Heart right ventricle (tissue), 16 donors: ENCODE measurements at places on chromosomes 13 and 19. TPM values are rescaled to one million over a fixed set of nuclear protein-coding genes. Genes with fewer than 3 reads are reported as not detected.

GRCh38 chr13:38872693-38873092 is 117.9 kb downstream of the STOML3 start:
- H3K36me3 ChIP-seq = no peaks in the 10 kb centered on the region
- H3K4me1 ChIP-seq = no peaks in the 10 kb centered on the region
- no peak overlapping the region for H3K4me3 ChIP-seq
- no peak overlapping the region for H3K27ac ChIP-seq
- H3K27me3 ChIP-seq = no peaks in the 10 kb centered on the region

GRCh38 chr13:52810526-52810925 is 37.9 kb downstream of the PCDH8 start:
- H3K27me3 ChIP-seq = peaks cover 4% of the 10 kb centered on the region
- H3K4me1 ChIP-seq = peaks cover 9% of the 10 kb centered on the region
- H3K4me3 ChIP-seq = no peak overlapping the region
- H3K36me3 ChIP-seq = no peaks in the 10 kb centered on the region
- DNase-seq = no peak

DNA sequence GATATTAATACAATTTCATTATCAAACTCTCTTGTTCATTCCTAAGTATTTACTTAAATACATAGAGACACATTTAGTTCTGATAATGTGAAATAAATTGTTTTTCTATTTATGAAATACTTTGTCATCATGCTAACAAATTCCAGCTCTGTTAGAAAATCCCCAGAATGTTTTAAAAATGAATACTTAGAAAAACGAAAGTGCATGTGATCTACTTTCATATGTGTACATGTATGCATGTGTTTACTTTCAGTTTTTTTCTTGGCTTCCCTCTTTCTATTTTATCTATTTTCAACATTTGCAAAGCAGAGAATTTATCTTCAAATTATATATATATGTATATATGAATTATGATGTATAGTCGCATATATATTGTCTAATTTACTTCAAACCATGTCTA is 1110.0 kb upstream of the PCDH20 start:
- no peaks in the 10 kb centered on the region for H3K36me3 ChIP-seq
- no peak overlapping the region for H3K27ac ChIP-seq
- no peak overlapping the region for H3K4me3 ChIP-seq
- no peaks in the 10 kb centered on the region for H3K27me3 ChIP-seq
- H3K4me1 ChIP-seq = no peaks in the 10 kb centered on the region
- DNase-seq = no peak

DNA sequence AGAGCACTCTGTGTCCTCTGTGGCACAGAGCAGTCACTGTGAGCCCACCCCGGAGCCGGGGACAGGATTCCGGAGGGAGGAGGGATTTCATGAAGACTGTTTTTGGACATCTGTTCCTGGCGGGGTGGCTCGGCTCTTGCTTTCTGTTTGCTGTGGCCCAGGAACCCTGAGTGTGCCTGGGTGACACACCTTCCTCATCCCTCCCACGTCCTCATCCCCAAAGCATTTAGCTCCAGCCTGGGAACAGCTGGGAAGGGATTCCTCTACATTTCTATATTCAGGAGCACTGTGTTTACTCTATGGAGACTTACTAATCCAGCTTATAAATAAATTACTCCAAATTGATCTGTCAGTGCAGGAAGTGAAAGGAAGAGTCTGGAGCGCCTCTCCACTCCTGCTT is 97.8 kb upstream of the UBL3 start:
- H3K27ac ChIP-seq = no peak overlapping the region
- no peak overlapping the region for H3K4me3 ChIP-seq
- no peak for DNase-seq
- no peaks in the 10 kb centered on the region for H3K36me3 ChIP-seq

DNA sequence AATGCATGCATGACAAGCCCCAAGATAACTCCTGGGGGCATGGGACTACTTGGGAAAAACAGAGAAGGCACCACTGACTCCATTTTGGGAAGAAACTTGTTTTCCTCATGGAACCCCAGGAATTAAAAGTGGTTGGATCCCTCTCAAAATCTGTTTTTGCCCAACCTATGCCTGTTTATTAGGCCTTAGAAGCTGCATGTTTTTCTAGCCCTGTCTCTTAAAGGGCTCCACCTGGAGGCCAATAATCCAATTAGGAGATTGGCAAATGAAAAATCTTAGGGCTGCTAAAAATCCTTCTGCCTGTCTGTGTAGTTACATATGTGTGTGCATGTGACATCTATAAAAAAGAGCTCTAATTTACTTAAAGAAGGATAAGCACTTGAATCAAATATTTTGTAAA is 26.9 kb downstream of the MED4 start:
- H3K36me3 ChIP-seq = no peaks in the 10 kb centered on the region
- H3K27ac ChIP-seq = no peak overlapping the region
- no peak for DNase-seq
- no peak overlapping the region for H3K4me3 ChIP-seq

DNA sequence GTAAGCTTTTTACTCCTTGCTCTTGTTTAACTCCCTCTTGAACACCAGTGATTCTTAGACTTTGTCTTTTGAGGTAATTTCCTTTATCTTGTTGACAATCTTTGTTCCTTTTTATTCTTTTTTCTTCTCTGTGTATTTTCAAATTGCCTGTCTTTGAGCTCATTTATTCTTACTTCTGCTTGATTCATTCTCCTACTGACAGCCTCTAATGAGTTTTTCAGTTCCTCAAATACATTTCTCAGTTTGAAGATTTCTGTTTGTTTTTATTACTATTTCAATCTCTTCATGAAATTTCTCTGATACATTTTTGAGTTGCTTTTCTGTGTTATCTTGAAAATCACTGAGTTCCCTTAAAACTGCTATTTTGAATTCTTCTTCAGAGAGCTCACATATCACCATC is 154.1 kb downstream of the ATP8A2 start:
- H3K4me1 ChIP-seq = no peaks in the 10 kb centered on the region
- H3K27me3 ChIP-seq = peaks cover 1% of the 10 kb centered on the region
- no peaks in the 10 kb centered on the region for H3K36me3 ChIP-seq
- no peak overlapping the region for H3K4me3 ChIP-seq
- no peak for DNase-seq

DNA sequence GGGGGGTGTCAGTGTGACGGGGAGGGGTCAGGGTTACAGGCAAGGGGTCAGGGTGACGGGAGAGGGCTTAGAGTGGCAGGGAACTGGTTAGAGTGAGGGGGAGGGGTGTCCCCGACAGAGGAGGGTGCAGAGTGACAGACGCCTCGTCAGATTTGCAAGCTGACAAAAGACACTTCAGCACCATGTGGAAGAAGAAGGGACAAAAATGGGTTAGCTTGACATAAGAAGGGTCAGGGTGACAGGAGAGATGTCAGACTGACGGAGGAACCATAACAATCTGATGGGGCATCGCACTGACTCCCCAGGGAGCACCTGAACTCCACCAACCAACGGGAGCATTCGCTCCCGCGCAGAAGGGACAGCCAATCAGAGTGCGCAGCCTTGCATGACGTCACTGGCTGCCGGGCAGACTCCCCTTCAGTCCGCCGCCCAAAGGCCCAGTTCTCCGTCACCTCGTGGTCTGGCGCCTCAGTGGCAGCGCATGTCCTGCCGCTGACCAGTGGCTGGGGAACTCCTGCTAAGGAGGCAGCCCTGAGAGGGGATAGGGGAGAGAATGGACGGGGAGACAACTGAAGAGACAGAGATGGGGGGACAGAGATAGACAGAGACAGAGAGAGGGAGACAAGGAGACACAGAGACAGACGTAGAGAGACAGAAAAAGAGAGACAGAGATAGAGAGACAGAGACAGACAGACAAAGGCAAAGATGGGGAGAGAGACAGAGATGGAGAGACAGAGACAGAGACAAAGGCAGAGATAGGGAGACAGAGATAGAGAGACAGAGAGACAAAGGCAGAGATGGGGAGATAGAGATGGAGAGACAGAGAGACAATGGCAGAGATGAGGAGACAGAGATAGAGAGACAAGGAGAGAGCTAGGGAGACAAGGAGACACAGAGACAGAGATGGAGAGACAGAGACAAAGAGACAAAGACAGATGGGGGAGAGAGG is 30.2 kb downstream of the C19orf81 start:
- no peak overlapping the region for H3K4me3 ChIP-seq
- H3K36me3 ChIP-seq = no peaks in the 10 kb centered on the region
- H3K27me3 ChIP-seq = peaks cover 26% of the 10 kb centered on the region
- DNase-seq = peak; percentile 80
- peaks cover 7% of the 10 kb centered on the region for H3K4me1 ChIP-seq
- H3K27ac ChIP-seq = no peak overlapping the region

- H3K27ac ChIP-seq = no peak overlapping the region
- no peaks in the 10 kb centered on the region for H3K4me1 ChIP-seq
- H3K36me3 ChIP-seq = no peaks in the 10 kb centered on the region
- no peak for DNase-seq
These were observed 499.4 kb upstream of the ARGLU1 start for GRCh38 chr13:107067381-107067780.

- no peaks in the 10 kb centered on the region for H3K27me3 ChIP-seq
- H3K4me3 ChIP-seq = peak overlapping the region; percentile 78
- peaks cover 26% of the 10 kb centered on the region for H3K4me1 ChIP-seq
These were observed 694 bp downstream of the CLN5 start for GRCh38 chr13:76992548-76993001.

DNA sequence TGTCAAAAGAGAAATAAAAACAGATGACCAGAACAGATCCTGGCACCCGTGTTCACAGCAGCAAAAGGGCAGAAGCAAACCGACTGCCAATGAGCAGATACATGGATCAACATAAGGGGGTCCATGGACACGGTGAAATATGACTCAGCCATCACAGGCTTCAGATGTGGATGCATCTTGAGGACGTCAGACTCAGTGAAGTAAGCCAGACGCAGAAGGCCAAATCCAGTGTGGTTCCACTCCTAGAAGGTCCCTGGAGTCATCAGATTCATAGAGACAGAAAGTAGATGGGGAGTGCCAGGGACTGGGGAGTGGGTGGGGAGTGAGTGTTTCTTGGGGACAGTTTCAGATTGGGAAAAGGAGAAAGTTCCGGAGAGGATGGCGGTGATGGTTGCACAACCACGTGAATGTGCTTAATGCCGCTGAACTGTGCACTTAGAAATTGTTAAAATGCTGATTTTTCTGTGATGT is 28.8 kb upstream of the SEMA6B start:
- H3K27ac ChIP-seq = no peak overlapping the region
- H3K36me3 ChIP-seq = no peaks in the 10 kb centered on the region
- H3K4me1 ChIP-seq = peaks cover 14% of the 10 kb centered on the region
- peaks cover 26% of the 10 kb centered on the region for H3K27me3 ChIP-seq

OR7C1 gene
- 0.02 TPM for total RNA-seq

DKKL1 gene
- total RNA-seq = 0.26 TPM

CCDC70 gene
- total RNA-seq = not detected

SIGLEC12 gene
- 0.70 TPM for total RNA-seq
